CD4-positive, alpha-beta T cell treated with Interleukin-15 for 4 hours (primary cell): ENCODE measurements at places on chromosomes 7 and 10.
A peak's percentile ranks its signal among the peaks of the same experiment; 100 is the strongest.

DNA sequence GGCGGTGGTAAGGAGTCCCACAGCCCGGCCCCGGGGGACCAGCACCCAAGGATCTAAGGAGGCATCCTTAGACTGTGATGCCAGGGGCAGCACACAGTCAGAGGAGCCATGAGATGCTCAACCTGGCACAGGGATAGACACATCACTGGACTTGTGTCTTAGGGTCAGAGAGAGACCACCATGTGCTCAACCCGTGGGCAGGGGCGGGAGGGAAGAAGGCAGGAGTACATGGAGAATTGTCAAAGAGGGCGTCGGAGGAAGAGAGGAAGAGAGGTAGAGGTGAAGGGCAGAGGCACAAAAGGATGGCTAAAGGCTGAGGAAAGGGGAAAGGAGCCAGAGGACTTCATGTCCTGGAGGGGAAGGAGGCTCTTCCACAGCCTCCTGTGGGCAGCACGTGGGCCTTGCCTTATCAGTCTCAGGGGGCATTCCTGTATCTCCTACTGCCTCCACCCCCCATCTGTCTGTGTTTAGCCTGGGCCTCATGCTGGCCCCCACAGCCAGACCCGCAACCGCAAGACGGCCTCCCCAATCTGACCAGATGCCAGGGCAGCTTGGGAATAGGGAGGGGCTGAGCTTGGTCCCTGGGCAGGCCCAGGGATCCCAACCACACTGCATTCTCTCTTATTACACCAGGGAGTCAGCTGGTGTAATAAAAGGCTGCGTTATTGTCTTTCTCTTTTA, 2.2 kb downstream of the ADCY1 start:
- DNase-seq: no peak

DNA sequence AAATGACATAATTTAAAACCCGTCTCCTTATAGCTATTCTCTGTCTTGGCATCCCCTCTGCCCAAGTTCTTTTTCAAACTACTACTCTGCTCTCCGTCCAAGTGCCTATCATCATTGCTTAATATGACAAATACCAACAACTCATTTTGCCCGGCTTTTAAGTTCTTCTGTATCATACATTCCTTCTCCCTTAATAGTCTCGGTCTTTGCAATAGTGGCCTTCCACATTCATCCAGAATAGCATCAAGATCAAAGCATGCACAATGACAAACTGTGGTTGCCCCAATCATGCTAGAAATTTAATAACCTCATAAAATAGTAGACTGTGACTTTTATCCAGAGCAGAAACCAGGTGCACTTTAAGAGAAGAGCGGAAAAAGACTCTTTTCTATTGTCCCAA, 198.9 kb downstream of the ETV1 start:
- no peak for DNase-seq

DNA sequence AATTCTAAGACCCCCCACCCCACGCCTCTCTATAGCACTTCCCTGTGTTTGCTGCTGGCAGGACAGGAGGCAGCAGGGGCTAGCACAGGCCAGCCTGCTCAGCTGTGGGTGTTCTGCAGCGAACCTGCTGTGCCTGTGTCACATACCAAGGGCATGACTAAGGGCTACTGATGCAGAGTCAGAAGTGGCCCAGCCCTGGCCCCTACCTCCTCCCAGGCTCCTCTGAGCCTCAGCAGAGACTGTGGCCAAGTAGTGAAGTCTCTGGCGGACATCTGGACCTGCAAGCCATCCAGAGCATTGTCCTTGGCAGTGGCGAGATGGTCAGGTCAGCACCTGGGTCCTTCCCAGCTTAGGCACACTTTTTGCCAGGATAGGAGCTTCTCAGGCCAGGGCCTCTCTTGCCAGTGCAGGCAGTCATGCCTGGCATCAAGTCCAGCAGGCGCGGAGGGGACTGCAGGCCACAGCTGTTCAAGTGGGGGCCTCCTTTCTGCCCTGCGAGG, 116.3 kb upstream of the RET start:
- DNase-seq: no peak

DNA sequence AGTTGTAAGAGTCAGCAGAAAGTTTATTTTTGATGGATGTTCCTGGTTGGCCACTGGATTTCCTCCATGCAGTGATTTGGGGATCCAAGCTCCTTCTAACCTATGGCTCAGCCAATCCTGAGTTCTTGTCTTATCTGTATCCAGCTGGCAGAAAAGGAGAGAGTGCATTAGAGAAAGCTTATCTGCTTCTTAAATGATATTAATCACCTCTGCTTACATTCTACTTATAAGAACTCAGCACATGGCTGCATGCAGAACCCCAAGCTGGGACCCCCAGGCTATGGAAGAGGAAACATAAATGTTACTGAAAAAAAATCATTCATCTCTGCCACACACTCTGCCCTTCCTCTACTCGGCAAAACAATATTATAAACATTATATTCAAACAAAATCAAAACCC, 739.8 kb upstream of the AUTS2 start:
- DNase-seq: no peak

DNA sequence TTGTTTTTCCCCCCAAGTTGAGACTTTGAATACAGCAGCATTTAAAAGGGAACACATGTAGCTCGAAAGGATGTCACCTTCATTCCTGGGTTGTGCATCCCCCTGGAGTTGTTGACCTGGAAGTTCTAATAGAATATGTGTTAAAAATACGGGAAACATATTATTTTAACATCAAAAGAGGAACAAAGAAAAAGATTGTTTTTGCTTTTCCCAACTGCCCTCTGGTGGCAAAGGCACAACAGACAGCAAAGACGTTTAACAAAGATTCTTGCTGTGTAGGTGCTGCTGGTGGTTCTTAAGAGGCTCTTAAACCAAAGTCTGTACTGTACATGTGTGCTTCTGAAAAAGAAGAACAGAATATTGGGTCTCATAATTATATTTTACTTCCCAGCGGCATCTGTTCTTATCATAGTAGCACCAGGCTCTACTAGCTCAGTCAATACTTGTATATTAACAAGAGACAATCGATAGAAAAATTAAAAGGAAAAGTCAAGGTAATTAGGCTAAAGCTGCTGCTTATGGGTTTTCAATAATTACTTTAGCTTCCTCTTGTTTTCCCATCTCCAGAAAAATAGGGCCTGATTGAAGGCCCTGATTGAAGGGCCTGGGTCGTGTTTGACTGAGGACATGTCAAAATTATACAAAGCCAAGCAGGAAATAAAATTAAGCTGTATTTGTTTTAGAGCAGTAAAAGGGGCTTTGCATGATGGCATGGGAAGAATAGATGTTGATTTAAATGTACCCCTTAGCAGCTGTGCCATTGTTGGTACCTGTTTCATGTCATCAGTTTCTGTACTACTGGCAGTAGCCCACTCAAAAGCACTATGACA, 384.2 kb upstream of the LRGUK start:
- no peak for DNase-seq

DNA sequence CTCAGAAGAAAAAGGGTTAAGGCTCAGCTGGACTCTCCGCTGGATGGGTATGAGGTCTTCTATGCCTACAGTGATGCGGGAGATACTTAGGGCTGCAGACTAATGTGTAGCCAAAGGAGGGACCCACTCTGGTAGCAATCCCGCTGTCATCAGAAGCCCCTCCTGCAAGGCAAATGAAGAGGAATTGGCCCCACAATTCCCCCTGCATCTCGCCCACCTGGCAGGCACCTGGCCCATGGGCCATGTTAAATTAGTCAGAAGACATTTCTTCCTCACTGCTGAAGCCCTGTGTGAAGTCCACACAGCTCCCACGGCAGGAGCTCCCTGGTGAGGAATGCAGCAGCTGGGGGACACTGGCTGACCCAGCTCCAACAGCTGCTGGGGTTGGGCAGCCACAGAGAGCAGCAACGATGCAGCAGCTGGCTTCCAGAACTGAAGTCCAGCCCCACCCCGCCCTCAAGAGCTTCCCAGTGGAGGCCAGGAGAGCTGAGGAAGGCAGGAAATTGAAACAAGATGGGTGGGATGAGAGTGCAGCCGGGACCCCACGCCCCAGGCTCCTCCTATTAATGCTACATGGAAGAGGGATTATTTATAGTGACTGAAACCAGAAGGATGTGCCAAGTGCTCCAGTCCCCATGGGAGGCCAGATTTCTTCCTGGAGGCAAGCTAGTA, 5.5 kb downstream of the VSTM4 start:
- DNase-seq: no peak

DNA sequence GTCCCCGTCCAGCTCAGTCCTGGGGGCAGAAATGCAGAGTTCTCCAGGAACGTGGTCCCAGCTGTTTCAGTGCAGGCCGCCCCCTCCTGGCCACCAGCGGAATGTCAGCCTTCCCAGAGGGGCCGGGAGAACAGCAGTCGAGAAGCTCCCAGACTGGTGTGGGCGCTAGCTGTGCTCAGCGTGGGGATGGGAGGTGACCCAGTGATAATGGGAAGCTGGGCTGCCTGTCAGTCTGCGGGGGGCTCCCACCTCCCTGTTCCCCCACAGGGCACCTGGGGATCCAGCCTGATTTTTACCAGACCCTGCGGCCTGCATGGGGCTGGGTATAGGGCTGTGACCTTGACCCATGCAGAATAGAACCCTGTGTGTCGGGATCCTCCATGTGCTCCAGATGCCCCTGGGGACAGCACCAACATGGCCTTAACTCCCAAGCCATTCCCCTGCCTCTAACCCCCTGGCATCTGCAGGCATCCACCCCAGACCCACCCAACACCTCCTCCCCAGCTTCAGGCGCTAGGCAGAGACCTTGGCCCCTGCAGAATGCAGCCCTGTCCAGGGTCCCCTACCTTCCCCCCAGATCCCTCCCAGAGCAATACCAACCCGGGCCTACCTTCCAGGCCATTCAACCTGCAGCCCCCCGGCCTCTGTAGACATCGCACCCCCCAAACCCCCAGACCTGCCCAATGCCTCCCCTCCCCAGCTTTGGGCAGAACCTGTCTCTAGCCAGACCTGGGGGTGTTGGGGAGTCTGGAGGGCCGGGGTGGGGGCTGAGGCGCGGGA, 880 bp upstream of the ELN start:
- peak; percentile 58 for DNase-seq

DNA sequence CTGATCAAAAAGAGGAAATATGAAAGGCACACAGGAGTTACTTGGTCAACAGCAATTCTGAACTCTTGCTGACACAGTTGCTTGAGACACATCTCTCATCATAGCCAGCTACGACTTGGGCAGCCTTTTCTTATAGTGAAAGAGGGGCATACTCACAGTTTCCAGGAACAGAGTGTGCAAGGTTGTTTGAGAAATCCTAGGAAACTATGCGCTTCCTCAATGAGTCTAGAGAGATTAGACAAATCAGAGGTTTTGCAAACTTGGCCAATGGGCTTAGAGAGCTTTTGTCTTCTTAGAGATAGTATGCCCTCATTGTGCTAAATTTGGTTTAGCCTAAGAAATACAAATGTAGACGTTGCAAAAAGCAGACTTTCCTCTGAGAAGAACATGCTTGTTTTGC, 370.4 kb downstream of the HGF start:
- DNase-seq: no peak

DNA sequence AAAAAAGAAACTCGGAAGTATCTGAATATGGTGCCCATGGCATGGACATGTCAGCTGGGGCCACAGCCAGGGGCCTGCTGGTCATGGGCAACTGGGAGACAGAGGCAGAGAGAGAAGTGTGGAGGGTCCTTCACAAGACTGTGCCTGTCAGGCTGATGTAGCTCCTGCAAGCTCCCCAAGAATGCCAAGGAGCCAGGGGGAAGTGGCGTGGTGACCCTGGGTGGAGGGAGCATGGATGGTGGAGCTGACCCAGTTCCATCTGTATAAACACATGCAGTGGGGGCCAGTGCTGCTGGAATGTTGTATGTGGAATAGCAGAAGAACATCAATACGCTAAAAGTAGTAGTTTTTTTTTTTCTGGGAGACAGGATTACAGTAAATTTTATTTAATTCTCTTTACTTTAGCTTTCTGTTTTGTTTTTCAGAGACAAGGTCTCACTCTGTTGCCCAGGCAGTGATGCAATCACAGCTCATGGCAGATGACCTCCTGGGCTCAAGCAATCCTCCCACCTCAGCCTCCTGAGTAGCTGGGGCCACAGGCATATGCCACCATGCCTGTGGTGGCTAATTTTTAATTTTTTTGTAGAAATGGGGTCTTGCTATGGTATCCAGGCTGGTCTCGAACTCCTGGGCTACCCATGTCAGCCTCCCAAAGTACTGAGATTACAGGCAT, 10.5 kb upstream of the ZMIZ2 start:
- DNase-seq: no peak

- no peak for DNase-seq
Observed at GRCh38 chr10:79473496-79474095, 28.2 kb upstream of the ZCCHC24 start.

DNA sequence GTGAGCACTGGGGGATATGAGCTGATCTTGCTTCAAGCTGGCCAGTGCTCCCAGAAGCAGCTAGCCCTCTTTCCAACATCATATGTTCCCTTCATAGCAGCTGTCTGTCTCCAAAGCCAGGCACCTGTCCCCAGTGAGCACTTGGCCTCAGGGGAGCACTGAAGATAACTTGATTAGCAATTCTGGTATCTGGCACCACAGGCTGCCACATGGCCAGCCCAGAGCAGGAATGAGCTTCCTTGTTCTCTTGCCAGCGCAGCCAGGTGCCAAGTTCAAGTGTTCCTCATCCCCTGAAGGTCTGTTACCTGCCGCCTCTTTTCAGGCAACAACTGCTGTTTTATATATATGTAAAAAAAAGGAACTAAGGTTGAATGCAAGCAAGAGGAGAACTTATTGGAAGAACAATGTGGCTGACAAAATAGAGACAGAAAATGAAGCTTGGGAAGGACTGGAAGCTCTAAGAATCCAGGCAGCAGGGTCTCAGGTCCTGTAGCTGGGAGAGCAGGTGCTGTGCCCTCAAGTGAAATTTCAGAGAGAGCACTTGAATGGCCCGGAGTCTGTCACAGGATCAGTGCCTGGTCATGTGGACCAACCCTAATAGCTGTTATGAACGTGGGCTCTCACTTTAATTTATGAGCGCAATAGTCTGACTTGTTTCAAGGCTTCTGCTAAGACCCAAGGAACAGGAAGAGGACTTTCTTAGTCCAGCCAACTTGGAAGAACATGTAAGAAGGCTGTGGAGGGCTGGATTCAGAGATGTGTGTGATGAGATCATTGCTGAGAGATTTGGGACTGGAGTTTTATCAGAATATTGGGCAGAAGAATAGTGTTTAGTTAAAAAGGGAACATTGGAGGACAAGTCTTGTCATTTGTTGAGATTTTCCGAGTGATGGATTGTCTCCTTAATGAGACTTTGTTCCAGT, 267.2 kb downstream of the GLRX3 start:
- DNase-seq: no peak

DNA sequence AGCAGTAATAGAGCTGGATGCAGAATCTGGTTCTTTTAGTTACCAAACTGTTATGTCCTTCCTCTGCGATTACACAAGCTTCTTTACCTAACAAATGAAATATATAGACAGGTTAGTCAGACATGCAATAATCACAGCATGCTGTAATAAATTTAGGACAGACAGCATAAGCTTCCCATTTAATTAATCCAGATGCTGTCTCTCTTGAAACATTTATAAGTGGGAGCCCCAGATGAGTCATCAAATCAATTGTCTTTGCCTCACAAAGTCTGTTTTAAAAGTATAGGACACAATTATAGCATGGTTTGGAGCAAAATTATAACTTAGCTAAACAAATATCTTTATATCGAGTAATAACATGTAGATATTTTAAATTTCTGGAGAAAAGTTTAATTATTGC, 1.6 kb downstream of the CDNF start:
- DNase-seq: no peak
